ENCODE measurements at places on chromosomes 13 and 19.

- no peak for DNase-seq
These were observed 90.9 kb upstream of the ZNF507 start for GRCh38 chr19:32254509-32254890.

- peak; percentile 78 for DNase-seq
These were observed 11.8 kb downstream of the LRRC4B start for GRCh38 chr19:50556282-50557008.

DNA sequence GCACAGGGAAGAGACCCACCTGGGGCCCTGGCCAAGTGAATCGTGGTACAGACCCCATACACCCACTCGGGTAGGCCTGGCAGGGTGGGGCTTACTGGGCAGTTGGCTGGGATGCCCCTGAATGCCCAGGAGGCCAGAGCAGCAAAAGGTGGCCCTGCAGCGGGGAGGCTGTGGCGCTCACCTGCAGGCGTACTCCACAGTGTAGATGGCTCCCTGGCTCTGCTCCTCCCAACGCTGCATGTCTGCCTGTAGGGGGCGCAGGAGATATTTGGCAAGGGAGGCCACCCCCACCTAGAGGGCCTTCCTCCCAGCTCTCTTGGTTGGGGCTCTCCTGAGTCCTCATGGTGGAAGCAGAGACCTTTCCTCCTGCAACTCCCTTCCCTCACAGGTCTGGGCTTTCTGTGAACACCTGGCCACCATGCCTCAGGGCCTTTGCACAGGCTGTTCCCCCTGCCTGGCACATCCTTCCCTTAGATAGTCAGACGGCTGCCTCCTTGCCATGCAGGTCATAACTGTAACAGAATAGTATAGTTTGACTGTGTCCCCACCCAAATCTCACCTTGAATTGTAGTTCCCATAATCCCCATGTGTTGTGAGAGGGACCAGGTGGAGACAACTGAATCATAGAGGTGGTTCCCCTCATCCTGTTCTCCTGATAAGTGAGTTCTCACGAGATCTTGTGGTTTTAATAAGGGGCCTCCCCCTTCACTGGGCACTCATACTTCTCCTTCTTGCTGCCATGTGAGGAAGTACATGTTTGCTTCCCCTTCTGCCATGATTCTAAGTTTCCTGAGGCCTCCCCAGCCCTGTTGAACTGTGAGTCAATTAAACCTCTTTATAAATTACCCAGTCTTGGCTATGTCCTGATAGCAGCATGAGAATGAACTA lies 5.9 kb downstream of the BORCS8 start:
- peak; percentile 30 for DNase-seq

GRCh38 chr19:40588926-40589569 lies 12.1 kb upstream of the LTBP4 start:
- no peak for DNase-seq

DNA sequence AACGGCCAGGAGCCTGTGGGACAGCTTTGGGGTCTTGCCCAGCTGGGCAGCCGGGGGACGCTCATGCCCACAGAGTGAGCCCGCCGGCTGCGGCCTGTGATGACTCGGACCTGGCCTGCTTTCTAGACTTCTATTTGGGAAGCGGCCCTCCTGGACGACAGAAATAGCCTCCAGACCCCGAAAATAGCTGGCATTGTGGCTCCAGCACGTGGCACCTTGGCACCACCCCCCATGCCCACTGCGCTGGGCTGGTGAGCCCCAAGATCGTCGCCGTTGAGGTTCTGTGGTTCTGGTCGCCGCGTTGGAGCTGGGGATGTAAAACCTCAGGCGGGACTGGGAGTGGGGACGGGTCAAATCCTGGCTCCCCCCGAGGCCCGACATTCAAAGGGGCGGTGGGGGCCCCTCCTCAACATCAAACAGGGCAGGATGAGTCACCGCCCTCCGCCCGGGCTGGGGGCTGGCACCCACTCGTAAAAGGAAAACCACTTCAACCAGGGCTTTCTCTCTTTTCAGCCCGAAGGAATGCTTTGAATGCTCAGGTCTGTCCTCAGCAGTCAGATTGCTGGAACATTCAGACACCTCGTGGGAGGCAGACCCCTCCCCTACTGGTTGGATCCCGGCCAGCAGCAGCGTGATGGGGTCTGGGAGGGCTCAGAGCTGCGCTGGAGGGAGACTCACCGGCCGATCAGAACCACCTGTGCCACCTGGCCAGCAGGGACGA lies 42.1 kb downstream of the GADD45B start:
- DNase-seq, result no peak

DNA sequence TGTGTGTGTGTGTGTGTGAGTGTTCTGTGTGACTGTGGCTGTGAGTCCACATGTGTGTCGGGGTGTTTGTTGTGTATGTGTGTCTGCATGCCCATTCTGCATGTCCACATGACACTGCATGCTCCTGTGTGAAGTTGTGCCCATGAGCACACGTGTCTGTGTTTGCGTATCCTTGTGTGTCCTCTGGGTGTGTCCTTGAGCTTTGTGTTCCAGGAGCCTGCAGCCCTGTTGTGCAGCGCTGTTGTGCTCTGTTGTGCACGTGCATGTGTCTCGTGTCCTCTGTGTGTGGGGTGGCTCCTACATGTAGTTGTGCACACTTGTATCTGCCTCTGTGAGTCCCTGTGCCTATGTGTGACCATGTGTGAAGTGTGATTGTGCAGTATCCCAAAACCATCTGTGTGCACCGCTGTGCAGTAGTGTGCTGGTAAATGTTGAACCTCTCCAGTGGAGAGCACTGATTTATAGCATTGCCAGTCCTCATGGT lies 2.2 kb upstream of the ARHGEF18 start:
- no peak for DNase-seq

GRCh38 chr19:18894254-18895037 lies 1.5 kb downstream of the CERS1 start:
- DNase-seq, result no peak

DNA sequence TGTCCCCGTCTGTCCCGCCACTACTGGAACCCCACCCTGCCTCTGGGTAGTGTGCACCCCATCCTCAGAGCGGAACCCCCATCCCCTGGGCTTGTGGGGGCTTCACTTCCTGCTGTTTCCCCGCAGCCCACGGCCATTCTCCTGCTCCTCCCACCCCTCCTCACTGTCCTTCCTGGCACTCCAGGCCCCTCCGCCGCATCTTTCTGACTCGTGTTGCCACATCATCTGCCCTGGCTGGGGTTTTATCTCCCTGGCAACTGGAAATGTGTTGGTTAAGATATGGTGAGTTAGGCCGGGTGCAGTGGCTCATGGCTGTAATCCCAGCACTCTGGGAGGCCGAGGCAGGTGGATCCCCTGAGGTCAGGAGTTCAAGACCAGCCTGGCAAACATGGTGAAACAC lies 37.3 kb downstream of the KDM4B start:
- no peak for DNase-seq

DNA sequence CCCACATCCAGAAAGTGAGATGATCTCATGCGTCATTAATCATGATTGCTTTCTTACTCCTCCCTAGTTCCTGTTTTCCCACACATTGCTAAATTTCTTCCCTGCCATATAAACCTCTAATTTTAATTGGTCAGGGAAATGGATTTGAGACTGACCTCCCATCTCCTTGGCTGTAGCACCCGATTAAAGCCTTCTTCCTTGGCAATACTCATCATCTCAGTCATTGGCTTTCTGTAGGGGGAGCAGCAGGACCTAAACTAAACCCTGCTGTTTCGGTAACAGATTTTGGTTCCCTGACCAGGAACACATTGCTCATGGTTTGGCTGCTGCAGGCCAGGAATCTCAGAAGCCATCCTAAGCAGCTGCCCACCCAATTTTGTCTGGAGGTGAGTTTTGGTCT lies 61.7 kb downstream of the SPRYD7 start:
- DNase-seq, result no peak

DNA sequence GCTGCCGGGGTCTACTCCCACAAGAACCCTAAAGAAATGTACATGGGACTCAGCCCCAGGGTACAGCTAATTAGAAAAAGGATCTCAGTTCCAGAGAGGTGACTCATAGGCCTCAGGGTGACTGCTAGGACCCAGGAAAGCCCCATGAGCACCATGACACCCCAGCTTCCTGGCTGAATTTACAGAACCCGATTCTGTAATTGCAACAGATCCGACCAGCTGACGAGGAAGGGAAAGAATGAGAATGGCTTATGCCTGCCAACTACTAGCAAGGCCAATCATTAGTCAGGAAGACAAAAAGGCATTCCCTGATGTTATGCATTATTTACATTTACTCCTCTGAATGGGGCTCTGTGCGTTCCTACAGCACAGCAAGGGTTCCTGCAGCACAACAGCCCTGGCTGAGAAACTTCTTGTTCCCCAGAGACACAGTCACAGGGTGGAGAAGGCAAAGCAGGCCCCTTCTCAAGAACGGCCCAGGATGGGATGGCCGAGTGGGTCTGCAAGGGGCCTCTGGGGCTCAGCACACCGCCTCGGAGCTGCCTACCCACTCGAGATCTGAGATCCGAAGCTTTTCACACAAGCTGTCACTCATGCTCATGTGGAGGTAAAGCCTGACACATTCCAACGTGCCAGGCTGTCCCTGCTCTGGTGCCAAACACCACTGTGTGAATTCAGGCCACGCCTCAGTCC lies 27.2 kb downstream of the PBX4 start:
- peak; percentile 52 for DNase-seq

DNA sequence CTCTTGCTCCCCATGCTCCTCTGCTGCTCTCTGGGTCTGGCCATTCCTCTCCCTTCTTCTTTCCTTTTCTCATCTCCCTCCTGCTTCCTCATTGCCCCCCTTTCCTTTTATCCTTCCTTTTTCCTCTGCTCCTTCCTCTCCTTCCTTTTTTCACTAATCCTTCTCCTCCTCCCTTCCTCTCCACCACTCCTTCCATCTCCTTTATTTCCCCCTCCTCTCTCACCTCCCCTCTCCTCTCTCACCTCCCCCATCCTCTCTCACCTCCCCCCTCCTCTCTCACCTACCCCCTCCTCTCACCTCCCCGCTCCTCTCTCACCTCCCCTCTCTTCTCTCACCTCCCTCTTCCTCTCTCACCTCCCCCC lies 13.6 kb downstream of the ARHGEF1 start:
- no peak for DNase-seq

- DNase-seq, result no peak
These were observed 35.1 kb downstream of the MTMR6 start for GRCh38 chr13:25252225-25252624.

DNA sequence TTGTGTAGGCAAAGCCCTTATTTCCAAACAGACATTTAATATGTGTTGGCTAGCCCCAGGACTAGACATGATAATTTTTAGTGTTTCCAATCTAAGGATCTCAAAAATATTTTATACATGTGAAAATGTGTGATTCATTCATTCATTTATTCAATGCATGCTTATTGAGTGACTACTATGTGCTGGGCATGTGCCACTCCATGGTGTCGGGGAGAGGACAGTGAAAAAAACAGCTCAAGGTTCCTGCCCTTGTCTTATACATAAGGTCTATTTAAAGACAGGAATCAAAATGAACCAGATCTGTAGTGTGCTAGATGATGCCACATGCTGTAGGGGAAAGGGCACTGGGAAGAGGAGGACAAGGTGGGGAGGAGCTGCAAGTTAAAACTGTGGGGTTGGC lies 36.5 kb downstream of the GJA3 start:
- no peak for DNase-seq

- DNase-seq, result no peak
These were observed 297.5 kb downstream of the ENOX1 start for GRCh38 chr13:43489233-43489632.

GRCh38 chr19:29326351-29326750 lies 113.4 kb upstream of the UQCRFS1 start:
- no peak for DNase-seq

- DNase-seq, result no peak
These were observed 30.5 kb downstream of the OR10H4 start for GRCh38 chr19:15979293-15979692.

DNA sequence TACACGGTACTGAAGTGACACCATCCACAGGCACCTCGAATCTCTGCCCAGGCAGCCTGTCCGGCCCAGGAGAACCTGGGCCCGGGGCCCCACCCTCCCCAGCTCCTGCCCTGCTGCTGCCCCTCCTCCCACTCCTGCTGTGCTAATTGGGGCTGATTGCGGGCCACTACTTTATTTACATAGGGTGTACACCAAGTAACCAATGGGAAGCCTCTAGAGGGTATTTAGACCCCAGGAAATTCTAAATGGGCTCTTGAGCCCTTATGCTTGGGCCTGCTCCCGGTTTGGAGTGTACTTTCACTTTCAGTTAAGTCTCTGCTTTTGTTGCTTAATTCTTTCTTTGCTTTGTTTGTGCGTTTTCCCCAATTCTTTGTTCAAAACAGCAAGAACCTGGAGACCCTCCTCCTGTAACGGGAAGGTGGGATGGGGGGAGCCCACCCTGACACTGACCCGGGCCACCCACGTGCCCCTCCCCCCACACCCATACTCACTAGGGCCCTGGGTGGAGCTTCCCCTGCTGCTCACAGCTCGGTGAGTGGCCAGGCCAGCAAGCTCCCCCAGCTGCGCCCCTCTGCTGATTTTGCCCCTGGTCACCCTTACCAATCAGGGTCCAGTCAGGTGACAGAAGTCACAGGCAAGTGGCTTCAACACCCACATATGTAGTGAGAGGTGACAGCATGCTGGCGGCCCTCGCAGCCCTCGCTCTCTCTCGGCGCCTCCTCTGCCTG lies 9.4 kb downstream of the SCGB2B2 start:
- DNase-seq, result no peak

DNA sequence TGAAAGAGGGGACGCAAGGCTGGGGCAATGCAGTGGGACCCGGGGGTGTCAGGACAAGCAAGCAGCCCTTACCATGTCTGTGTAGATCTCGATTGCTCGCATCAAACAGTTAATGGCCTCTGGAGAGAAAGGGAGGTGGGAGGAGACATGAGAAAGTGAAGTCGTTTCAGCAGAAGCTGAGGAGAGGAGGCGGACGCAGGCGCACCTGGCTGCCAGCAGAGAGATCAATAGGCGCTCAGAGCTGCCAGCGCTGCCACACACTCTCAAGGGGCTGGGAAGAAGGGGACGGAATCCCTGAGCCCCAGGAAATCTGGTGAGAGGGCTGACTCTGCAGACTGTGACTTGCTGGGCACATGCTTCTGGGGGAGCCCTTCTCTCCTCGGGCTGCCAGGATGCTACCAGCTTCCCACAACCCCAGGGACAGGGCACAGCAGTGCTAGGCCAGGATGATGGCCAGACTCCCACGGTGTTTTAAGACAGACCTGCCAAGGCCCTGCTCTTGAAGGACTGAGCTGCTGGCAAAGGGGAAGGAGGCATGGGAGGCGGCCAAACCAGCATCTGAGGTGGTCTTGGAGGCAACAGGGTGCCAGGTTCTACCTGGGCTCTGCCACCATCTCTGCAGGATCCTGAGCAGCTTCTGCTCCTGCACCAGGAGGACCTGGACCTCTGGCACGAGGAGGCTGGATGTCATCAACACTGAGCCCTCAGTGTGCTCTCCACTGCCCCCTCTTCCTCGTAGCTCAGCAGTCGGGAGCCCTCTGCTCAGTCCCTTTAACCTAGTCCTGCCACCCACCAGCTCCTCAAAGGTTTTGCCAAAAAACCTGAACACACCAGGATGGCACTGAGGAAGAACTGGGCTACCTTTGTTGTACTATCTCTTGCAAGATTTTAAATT lies 11.7 kb upstream of the KPTN start:
- DNase-seq, result no peak

GRCh38 chr13:51266642-51267041 lies 44.4 kb downstream of the FAM124A start:
- DNase-seq, result no peak

Data from stimulated activated CD8-positive, alpha-beta memory T cell treated with anti-CD3 and anti-CD28 coated beads, Interleukin-2, amount 100 ng/mL, for 48 hours (primary cell).